ENCODE measurements at places on chromosomes 2 and 18.

DNA sequence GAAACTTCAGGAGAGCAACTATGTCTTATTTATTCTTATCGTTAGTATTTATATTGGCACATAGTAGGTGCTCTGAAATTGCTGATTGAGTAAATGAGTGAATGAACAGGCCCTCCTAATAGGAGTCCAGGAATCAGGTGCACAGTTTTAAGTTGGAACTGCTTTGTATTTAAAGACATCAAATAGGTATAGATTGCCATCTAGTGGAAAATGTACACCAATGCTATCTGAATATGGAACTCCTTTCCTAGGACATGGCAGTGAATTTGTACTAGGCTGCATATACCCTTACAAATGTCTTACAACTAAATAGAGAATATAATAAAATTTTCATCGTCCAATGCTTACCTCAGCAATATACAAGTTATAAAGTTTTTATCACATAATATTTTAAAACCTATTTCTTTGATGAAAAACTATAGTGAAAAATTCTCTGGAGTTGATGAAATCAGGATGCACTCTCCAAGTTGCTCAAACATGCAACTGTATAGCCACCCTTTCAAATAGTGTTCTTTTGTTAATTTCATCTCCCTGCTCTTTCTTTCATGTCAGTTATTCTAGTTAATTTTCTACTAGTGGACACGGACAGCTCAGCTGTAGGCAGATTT is 318.9 kb upstream of the SYT4 start:
- peak; percentile 48 for DNase-seq

DNA sequence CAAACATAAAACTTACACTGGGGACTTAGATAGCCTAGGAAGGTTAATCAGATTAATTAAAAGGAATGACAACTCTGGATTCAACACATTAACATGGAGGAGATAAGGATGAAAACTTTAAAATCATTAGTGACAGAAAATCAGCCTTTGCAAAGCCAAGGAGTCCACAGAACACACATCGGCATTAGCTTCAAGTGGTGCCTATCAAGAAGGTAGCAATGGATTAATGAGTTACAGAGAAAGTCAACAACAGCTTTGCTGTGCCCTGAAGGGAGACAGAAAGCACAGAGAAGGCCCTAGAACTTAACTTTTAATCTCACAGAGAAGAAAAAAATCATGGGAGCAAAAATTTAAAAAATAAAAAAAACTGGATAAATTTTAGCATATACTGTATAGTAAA is 88.6 kb downstream of the KCNH7 start:
- DNase-seq = no peak

DNA sequence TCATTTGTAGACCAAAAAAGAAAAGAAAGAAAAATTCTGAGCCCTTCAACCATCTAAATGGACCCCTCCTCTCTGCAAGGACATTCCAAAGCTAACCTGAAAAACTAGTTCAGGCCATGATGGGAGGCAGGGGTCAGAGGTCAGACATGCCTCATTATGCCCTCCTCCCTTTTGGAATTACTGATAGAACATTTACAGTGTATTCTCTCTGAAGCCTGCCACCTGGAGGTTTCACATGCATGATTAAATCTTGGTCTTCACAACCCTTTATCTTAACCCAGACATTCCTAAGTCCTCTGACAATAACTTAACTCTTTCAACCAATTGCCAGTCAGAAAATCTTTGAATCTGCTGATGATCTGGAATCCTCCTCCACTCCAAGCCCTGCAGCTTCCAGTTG is 86.0 kb downstream of the SPP2 start:
- no peak for DNase-seq

DNA sequence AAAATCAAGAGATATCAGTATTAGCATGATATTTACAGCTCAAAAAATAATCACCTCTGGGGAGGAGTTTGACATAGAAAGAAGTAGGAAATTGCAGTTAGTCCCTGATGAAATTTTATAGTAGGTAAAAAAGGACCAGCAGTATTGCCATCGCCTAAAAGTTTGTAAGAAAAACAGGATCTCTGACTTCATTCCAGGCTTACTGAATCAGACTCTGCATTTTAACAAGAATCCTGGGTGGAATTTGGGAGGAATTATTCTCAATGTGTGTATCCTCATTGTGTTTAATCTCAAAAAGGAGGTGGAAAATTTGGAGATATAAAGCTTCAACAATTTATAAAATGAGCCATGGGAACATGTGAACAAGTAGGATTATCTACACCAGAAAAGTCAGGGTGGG is 31.2 kb upstream of the STAT1 start:
- DNase-seq = no peak

DNA sequence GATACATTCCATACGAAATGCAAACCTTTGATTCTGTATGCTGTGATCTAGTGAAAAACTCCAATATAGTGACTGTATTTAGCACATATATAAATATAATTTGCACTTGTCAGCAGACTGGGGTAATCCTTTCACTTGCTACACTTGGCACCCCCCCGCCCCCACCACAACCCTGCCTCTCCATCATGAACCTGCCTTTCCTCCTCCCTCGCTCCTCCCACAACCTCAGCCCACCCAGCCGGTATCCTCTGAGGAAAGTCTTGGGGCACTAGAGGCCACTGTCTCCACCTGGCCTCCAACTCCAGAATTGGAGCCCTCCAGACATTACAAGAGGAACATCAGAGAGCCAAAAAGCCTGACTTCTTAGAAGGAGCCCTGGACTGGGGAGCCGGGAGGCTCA is 196.3 kb downstream of the LOXHD1 start:
- DNase-seq = no peak

DNA sequence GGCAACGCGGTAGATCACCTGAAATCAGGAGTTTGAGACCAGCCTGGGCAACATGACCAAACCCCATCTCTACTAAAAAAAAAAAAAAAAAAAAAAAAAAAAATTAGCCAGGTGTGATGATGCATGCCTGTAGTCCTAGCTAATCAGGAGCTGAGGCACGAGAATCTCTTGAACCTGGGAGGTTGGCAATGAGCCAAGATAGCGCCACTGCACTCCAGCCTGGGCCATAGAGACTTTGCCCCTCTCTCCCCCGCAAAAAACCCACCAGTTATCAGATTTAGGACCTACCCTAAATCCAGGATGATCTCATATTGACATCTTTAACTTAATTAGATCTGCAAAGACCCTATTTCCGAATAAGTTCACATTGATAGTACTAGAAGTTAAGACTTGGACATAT is 29.2 kb upstream of the LDAH start:
- DNase-seq = no peak

- DNase-seq = no peak
These were observed 28.9 kb downstream of the KCNK3 start for GRCh38 chr2:26721115-26722032.

DNA sequence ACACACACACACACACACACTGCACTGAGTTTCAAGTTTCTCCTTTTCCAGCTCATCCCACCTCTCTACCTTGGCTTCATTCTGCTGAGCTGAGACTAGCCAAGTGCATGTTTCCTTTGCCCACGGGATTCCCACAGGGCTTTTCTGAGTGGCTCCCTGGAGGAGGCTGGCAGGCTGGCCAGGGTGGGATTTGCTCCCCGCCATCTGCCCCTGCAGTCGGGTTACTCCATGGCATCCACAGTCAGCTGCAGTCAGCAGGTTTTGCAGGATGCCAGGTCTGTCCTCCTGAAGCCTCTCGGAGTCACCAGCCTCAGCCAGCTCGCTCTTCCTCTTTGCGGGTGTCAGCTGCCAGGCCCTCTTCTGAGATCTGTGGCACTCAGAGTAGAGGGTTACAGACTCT is 783.7 kb upstream of the SOX11 start:
- DNase-seq = no peak

GRCh38 chr2:20018601-20019152 is 6.2 kb upstream of the MATN3 start:
- no peak for DNase-seq

GRCh38 chr2:147641651-147642050 is 203.2 kb upstream of the ACVR2A start:
- no peak for DNase-seq

DNA sequence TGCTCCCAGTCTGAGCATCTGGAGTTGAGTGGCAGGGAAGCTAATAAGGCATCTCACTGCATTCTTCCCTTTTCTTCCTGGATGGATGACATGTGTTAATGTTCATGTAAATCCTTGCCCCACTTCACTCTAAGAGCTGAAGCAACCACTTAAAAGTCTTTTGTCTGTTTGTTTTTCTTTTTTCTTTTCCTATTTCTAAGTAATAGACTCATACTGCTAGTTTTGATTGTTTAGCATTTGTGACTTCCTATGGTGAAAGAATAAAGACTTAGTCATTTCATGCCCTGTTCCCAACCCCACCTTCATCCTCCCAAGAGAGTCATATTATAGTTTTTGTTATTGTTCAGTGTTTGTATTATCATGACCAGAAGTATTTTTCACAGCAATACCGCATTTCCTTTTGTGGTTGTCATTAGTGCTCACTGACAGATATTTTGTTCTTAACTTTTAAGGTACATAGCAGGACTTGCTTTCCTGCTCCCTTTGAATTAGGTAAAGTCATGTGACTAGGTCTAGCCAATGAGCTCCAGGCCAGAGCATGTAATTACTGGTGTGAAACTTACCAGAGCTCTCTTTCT is 18.1 kb upstream of the SPP2 start:
- DNase-seq = no peak

GRCh38 chr2:150882751-150883612 is 378.7 kb downstream of the RBM43 start:
- no peak for DNase-seq

- DNase-seq = no peak
These were observed 21.3 kb upstream of the TMEM131 start for GRCh38 chr2:98016908-98017670.

DNA sequence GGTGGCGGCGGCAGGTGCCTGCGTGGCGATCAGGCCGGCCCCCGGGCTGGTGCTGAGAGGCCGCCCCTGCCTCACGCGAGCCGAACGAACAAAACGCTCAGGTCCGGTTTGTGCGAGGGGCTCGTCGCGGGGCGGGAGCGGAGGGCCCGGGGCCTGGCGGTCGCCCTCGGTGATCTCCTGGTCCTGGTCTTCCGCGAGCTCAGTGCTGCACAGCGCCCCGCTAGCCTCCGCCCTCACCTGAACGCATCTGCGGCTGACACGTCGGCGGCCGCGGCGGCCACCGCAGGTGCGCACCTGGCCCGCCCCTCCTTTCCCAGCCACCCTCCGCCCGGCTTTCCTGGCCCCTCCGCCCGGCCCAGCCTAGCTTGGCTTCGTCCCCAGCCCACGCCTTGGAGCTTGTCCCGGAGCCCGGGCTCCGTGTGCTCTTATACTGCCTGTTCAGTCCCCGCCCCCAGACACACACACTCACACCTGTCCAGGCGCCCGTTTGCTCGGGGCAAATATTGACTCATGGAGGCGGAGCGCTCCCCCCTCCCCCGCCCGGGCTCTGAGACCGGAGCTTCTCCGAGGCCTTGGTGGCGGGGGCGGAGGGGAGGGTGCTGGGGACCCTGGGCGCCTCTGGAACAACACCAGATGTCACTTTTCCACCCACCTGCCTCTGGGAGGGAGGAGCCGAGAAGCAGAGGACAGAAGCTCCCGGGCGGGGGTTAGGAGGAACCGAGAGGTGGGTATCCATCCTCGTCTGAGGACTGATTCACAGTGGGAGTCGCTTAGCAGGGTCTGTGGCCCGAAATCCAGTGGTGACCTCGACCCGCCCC is 8.6 kb upstream of the CRYBA2 start:
- peak; percentile 97 for DNase-seq

DNA sequence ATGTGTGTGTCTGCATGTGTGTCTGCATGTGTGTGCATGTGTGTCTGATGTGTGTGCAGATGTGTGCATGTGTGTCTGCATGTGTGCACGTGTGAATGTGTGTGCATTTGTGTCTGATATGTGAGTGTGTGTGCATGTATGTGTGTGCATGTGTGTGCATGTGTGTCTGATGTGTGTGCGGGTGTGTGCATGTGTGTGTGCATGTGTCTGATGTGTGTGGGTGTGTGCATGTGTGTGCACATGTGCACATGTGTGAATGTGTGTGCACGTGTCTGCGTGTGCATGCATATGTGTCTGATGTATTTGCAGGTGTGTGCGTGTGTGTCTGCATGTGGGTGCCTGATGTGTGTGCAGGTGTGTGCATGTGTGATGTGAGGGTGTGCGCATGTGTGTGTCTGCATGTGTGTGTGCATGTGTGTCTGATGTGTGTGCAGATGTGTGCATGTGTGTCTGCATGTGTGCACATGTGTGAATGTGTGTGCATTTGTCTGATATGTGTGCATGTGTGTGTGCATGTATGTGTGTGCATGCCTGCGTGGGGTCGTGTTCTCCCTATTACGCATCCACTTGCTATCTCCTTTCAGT is 470.1 kb upstream of the HS6ST1 start:
- DNase-seq = no peak

GRCh38 chr2:229714736-229715541 is 584 bp upstream of the DNER start:
- DNase-seq = peak; percentile 41

DNA sequence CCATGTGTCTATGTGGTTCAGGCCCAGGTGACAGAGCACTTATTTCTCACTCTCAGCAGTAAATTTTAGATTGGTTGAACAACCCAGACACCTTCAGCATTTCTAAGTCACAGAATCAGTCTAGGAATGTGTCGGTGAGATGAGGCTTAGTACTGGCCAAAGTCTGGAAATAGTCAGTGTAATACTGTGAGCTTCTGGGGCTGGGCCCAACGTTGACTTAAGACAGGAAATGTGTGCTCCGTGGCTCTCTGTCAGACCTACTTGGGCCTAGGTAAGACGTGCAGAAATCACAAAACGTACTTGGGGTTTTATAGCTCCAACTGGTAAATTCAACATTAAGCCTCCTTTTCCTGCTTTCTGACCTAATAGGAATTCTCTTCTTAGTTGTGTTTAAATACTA is 160.3 kb upstream of the COL3A1 start:
- no peak for DNase-seq

GRCh38 chr18:36297417-36298125 is at the start of gene FHOD3:
FHOD3 (plus strand) TSS chr18:36297713; CDS start chr18:36297836, 123 bp downstream.
- DNase-seq = peak; percentile 72

- no peak for DNase-seq
These were observed 119.2 kb downstream of the KCNF1 start for GRCh38 chr2:11030909-11031308.

GRCh38 chr2:69067866-69068265 is 54.9 kb downstream of the ANTXR1 start:
- DNase-seq = no peak

DNA sequence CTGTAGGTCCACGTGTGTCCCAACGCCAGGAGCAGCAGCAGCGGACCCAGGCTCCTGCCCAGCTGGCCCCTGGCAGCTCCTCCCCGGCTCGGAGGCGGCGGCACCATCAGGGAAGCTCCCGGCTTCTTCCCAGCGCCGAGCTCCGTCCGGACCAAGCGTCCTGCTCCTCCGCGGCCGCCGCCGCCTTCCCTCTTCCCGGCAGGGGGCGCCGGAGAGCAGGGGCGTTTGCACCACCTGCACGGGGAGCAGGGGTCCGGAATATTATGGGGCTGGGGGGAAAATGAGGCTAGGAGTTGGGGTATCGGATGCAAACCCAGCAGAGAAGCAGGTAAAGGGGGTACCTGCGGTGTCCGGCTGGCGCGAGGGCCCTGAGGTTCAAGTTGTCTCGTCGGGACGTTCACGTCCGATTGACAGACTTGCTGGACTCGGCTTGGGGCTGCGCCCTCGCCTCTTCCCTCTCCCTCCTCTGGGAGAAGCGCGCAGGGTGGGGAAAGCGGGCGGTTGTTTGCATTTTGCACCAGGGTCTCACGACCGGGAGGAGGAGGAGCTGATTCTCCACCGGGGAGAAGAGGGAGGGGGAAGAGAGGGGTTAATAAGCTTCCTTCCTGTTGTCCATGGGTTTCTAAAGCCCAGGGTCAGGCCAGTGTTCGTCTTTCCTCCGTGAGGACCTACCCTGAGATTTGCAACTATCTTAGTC is at the start of gene CCBE1:
Gene CCBE1, minus strand, starts transcription at position 188 of the 697 bp plus-strand sequence.
- DNase-seq = peak; percentile 48

- peak; percentile 43 for DNase-seq
These were observed 14.6 kb upstream of the RIT2 start for GRCh38 chr18:43129946-43130524.

Data from NCI-H1105 (cell line).